ENCODE measurements at places on chromosomes 1 and 21.

- DNase-seq: no peak
Measured at GRCh38 chr1:203521074-203521794, 27.3 kb downstream of the OPTC start.

- no peak for DNase-seq
Measured at GRCh38 chr1:85582687-85583591, 2.4 kb downstream of the CCN1 start.

DNA sequence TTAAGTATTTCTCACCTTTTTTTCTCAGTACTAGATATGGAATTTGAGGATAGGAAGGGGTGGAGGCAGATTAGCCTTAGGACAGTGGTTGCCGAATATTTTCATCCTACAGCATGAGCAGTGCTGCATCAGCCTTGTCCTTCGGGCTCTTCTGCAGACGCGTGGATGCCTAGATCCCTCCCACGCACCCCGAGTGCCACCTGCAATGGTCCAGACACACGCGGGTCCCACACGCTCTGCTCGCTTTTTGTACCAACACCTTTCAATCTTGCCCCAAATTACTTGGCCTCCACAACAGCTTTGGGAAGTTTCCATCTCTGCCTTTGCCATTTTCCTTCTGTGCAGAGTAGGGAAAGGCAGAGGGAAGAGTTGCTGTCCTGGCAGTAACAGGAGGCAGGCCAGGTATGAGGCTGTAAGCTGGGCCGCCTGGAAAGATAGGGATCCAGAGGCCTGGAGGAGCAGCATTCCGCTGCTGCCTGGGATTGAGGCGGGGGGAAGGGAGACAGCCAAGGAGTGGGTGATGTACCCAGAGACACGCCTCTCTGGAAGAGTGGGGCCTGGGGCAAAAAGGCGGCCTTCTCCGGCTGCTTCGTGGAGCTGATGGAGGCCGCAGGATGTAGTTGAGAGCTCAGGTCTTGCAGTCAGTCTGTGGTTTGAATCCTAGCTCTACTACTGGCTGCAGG lies 467.7 kb downstream of the KIF26B start:
- DNase-seq: no peak

DNA sequence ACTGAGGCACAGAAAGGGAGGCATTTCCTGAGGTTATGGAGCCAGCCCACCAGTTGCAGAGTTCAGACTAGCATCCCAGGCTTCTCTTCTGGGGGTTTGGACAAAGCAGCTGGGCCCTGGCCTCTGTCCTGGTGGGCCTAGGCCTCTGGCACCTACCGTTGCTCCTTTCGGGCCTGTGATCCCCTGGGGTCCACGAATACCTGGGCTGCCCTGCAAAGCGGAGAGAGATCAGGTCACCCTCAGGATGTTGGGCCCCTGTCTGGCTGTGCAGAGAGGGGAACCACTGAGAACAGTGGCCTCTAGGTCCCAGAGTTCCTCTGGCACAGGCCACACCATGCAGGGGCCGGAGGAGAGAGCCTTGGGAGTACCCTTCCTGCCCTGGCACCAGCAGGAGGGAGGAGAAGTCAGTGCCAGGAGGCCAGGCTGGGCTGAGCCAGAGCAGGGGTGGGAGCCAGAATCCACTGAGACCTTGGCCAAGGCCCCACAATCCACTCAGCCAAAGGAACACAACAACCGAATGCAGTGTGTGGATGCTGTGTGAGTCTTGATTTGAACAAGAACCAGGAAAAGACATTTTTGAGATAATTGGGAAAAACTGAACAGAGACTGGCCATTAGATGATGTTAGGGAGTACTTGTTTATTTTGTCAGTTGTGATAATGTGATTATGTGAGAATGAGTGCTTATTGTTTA lies 8.9 kb downstream of the COL9A2 start:
- no peak for DNase-seq

- no peak for DNase-seq
Measured at GRCh38 chr1:55959136-55959548, 620.2 kb downstream of the PLPP3 start.

DNA sequence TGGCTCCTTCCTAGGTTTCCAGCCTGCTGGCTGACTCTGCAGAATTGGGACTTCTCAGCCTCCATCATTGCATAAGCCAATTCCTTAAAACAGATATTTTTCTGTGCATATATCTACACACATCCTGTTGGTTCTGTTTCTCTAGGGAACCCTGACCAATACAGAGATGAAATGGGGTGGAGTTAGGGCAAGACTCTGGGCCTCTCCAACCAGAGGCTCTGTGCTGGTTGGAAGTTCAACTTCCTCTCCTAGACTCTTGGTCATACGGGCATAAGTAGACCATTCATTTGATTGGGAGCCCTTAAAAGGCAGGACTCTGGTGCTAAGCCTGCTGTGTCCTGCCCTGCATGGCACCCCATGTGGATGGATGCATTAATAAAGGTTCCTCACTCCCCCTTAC lies 55.0 kb downstream of the CNIH3 start:
- no peak for DNase-seq

DNA sequence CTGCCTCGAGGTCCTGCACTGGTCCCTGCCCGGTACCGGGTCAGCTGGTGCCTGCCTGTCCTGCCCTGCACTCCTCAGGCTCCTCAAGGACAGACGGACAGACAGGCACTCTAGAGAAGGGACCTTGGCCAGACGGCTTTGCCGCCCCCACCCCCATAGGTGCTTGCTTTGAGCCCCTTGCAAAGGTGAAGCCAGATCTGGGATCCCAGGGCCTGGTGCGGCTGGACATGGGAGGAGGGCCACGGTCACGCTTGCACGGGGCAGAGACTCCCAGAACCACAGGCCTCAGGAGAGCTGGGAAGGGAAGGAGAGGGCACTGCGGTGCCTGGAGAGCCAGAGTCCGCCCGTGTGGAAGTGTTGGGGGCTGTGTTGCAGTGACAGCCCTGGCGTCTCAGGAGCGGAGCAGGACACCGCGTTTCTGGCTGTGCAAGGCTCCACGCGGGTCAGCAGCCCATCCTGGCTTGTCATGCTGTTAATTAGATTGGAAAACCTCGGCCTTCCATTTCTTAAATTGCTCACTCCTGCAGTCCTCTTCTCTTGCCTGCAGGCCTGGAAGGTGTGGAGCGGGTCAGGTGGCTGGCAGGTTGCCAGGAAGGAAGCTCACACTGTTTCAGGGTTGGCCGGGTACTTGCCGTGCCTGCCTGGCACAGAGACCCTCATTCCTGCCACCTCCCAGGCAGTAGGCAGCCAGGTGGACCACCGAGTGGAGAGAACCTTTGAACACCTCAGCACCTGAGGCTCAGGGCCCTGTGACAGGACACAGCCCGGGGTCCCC lies 16.3 kb downstream of the COL18A1 start:
- no peak for DNase-seq

DNA sequence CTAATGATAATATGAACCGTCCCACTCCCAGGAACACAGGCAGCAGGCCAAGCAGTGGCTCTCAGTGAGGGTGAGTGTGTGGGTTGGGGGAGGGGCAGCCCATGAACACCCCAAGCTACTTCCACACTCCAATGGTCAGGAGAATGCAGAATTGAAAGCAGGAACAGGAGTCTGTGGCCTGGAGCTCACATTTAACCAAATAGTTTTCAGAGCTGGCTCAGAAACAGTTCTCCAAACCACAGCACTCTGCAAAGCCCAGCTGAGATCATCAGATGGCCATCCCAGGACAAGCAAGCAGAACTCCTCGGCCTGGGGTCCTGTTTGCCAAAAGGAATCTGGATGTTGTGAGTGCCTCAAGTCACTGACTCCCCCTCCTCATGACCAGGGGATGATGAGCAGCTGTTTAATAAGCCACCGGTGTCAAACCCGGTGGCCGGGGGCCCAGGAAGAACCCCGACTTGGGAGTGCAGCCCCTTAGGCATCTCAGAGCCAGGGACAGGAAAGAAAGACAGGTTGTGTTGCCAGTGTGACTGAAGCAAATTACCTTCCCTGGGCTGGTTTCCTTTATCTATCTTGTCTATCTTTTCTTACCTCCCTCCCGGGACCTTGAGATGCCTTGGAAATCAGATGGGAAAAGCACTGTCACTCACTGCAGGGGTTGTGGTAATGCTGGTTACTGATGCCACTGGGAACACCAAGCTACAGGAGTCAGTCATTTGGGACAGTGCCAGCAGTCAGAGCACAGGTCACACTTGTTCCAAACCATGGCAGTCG lies 20.4 kb downstream of the DEGS1 start:
- no peak for DNase-seq

GRCh38 chr1:171627020-171627419 lies 5.0 kb downstream of the MYOCOS start:
- DNase-seq: no peak

DNA sequence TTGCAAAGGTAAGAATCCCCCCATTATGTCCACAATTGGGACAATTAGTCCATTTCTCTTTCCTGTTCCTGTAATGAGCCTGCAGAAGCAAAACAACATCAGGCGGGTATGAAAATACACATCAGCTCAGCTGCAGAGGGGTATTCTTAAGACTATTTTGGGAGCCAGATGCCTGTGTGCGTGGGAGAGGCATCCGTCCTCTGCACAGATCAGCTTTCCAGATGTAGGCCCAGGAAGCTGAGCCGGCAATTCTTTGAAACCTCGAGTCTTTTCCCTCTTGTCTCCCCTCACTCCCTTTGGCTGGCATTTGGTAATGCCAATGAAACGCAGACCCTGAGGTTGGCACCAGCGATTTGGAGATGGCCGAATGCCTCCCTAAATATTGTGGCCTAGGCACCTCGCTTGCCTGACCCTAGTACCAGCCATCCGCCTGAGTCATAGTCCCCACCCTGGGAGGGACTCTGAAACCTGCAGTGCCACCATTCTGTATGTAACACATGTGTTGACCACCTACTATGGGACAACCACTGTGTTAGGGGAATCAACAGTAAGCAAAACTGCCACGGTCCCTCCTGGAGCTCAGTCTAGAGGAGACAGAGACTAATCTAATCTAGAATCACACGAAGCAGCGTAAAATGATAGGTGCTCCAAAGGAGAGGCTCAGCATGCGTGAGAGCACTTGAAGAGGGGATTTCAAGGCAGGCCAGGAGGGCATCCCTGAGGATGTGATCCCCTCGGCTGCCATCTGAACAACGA lies 603.0 kb downstream of the MATN1 start:
- no peak for DNase-seq

DNA sequence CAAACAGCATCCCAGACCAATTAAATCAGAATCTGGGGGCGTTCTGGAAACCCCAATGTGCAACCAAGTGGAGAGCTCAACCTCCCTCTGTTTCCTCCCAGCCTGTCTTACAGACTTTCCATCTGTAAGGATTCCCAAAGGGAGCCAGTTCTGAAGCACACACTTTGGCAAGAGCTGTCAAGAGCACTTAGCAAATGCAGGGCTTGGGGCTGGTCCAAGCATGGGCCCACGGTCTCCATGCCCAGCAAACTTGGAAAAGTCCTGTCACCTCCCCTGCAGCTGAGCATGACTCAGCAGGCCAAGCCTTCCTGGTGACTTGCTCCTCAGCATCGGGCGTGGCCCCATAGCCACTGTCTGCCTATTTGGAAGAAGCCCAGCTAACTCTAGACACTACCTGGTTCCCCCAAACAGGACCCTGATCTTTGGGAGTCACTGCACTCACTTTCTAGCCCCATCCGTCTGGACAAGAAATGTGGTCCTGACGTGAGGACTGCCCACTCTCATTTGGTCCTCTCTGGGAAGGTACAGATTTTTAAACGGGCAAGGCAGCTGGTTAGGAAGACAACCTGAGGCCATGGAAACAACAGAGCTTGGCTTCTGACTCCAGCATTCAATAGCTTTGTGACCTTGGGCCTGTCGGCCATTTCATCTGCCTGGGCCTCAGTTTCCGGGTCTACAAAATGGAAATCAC lies 16.9 kb downstream of the SLC2A1 start:
- no peak for DNase-seq

DNA sequence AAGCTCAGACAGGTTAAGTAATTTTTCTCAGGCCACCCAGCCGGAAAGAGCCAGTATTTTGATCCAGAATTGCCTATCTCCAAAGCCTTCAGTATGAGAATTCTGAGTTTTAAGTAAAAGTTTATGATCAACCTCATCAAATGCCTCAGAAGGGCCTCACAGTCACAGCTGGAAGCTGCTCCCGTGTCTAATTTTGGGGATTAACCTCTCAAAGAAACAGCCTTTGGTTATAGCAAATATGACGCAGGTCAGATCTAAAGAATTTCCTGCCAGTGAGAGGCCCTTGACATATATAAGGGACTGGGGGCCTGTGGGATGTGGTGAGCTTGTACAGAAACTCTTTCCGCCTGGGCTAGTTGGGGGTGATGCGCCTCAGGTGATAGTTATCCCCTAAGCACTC lies 2.3 kb downstream of the EXTL1 start:
- DNase-seq: no peak

GRCh38 chr1:246332078-246332477 lies 175.0 kb downstream of the SMYD3 start:
- DNase-seq: no peak

Measured in stimulated activated CD4-positive, alpha-beta T cell treated with anti-CD3 and anti-CD28 coated beads, Interleukin-12 subunit alpha, Interleukin-12 subunit beta, amount 100 ng/mL, for 4 hours (primary cell).